ENCODE measurements at places on chromosomes 6 and 20. TPM values are rescaled to one million over a fixed set of nuclear protein-coding genes. Genes with fewer than 3 reads are reported as not detected.

GRCh38 chr6:22880686-22881433 lies 311.5 kb downstream of the HDGFL1 start:
- no peak for DNase-seq
- peak overlapping the region; percentile 20 for H3K4me3 ChIP-seq
- peaks cover 73% of the 10 kb centered on the region for H3K4me1 ChIP-seq
- H3K27me3 ChIP-seq: no peaks in the 10 kb centered on the region

The SLC26A8 gene
- not detected for total RNA-seq

The ATRN gene
- 52.8 TPM for total RNA-seq

GRCh38 chr20:46580613-46581205 lies 30.3 kb upstream of the OCSTAMP start:
- H3K4me3 ChIP-seq: no peak overlapping the region
- H3K27me3 ChIP-seq: no peaks in the 10 kb centered on the region
- no peaks in the 10 kb centered on the region for H3K4me1 ChIP-seq
- no peaks in the 10 kb centered on the region for H3K36me3 ChIP-seq
- DNase-seq: no peak

DNA sequence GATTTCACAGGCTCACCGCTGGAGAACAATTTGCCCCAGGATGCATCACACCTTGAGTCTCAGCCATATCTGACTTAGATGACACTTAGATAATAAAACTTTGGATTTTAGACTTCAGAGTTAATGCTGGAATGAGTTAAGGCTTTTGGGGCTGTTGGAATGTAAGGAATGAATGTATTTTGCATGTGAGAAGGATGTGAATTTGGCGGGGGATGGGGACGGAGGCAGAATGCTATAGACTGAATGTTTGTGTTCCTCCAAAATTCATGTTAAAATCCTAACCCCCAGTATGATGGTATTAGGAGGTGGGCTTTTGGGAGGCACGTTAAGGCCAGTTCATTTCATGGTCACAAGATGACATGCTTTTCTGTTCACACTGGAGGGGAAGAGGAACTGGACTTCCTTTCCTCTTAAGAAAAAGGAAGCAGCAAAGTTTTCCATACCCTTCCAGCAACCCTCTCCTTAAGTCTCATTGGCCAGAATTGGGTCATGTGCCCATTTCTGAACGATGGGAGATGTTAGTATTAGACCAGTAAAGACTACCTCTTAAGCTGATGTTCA lies 5.8 kb upstream of the SRXN1 start:
- no peaks in the 10 kb centered on the region for H3K36me3 ChIP-seq
- DNase-seq: no peak
- no peak overlapping the region for H3K27ac ChIP-seq

DNA sequence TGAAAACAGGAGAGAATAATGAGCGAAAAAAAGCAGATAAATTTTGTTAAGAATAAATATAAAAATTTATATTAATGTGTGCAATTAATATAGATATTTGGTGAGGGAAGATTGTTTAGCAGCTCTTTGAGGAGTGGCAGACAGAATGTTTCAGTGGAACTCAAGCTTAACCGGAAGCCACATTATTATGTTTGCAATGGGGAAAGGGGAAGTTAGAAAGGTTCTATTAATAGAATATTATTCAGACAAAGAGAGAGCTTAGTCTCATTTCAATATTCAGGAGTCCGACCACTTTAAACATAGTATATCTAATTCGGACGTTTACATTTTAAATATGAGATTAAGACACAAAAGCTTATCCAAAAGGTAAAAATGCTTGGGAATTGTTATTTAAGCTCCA lies 81.6 kb upstream of the KHDRBS2 start:
- no peak for DNase-seq
- H3K4me1 ChIP-seq: no peaks in the 10 kb centered on the region
- H3K27me3 ChIP-seq: no peaks in the 10 kb centered on the region
- H3K36me3 ChIP-seq: no peaks in the 10 kb centered on the region
- no peak overlapping the region for H3K27ac ChIP-seq

GRCh38 chr20:3547906-3548305 lies 77.1 kb downstream of the ATRN start:
- no peaks in the 10 kb centered on the region for H3K27me3 ChIP-seq
- H3K36me3 ChIP-seq: peaks cover 17% of the 10 kb centered on the region
- DNase-seq: no peak
- H3K27ac ChIP-seq: peak overlapping the region; percentile 75
- H3K4me3 ChIP-seq: no peak overlapping the region
- H3K4me1 ChIP-seq: peaks cover 26% of the 10 kb centered on the region

DNA sequence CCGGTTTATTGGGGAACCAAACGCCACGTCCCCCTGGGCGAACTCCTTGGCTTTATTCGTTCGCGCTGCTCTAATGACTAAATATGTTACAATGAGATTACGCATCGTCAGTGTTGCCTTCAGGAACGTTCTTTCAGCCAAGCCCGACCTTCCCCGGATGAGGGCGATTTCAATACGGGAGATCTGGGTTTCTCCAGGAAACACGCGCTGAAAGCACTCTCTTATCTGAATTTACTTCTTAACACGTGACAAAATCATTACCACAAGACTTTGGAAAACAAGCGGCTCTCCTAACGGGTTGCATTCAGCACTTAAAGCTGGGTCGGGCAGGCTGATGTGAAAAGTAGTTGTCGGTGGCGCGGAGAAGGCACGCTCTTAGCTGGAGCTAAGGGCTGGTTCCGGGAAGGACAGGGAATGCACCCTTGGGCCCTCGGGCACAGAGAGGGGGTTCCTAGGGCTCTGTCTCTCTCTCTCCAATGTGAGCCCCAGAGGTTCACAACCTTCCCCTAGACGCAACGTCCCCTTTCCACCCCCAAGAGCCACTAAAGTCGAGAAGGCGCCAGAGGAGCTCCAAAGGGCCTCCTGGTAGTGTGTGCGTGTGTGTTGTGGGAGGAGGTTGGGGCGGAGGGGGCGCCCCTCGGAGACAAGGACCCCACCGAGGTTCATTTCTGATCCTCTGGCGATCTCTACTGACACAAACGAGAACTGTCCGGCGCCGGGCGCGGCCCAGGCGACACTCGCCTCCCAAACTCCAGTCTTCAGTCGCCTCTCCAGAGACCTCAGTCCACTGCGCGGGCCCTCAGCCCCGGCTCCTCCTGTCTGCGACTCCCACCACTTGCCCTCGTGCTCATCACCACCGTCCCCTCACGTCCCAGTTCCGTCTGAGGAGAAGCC lies 7.1 kb upstream of the NKX2-2 start:
- no peak for DNase-seq
- H3K4me1 ChIP-seq: peaks cover 18% of the 10 kb centered on the region
- no peak overlapping the region for H3K27ac ChIP-seq
- no peak overlapping the region for H3K4me3 ChIP-seq

DNA sequence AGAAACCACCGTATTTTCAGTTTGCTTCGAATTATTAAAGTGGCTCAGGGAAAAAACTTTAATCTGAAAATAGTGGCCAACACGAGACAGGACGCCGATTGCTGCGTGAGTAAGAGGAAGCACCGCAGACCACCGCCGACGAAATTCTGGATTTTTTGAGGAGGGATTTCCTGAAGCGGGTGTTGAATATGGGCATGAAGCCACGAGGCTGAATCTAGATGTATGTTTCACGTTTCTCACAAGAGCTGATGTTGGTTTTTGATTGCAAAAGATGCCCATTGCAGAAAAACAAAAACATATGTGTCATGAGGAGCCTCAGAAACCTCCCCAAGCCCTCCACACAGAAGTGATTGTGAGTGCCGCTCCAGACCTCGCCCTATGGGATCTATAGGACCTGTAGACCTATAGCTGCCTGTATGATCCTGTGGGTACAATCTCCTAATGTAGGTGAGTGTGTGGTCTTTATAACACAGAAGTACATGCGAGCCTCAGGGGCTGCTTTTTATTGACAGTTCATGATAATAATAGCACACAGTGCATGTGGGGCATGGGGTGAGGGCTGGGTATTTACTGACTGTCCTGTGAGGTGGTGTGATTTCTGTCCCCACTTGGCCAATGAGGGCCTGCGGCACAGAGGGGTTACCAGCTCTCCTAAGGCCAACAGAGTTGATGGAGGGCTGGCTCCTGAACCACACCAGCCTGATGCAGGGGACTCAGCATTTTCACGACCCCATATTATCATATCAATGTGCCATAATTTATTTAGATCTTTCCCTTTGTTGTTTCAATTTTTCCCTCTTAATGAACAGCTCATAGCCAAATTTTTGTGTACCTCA lies 243.9 kb downstream of the DLL1 start:
- H3K4me1 ChIP-seq: no peaks in the 10 kb centered on the region
- H3K27me3 ChIP-seq: peaks cover 4% of the 10 kb centered on the region
- no peak overlapping the region for H3K4me3 ChIP-seq
- no peaks in the 10 kb centered on the region for H3K36me3 ChIP-seq
- DNase-seq: peak; percentile 32

- no peak for DNase-seq
- peaks cover 38% of the 10 kb centered on the region for H3K4me1 ChIP-seq
- no peaks in the 10 kb centered on the region for H3K36me3 ChIP-seq
These were observed 208.7 kb downstream of the ALDH8A1 start for GRCh38 chr6:134741200-134741536.

DNA sequence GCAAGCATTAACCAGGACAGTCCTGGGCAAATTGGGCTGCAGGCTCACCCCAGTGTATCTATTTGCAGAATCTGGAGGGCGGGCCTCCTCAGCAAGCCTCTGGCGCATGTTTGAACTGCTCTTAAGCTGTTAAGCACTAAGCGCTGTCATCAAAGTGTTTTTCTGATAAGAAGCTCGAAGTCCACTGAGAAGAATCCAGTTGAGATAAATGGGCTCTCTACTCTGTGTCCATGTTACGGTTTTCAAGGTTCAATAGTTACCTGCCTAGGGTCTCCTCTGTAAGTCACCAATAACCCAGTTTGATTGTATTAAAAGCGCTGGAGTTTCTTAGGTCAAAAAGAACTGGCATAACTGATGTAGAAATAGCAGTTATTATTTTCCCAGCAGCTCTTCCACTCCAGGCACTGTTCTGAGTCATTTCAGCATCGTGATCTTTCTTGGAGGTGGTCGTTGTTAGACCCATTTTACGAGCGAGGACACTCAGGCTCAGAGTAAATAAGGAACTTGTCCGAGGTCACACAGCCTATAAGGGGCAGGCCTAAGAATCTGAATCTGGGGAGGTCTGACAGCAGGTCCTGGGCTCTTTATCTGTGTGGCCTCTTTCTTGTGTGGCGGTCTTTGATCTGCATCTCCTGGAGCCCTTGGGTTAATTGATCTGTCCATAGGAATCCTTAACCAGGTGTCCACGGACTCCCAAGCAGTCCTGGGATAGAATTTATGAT lies 207.4 kb upstream of the ZNF217 start:
- no peak overlapping the region for H3K27ac ChIP-seq
- H3K36me3 ChIP-seq: no peaks in the 10 kb centered on the region
- no peaks in the 10 kb centered on the region for H3K27me3 ChIP-seq
- H3K4me3 ChIP-seq: no peak overlapping the region
- DNase-seq: no peak

The PRR18 gene
- 0.70 TPM for total RNA-seq

The TP53TG5 gene
- not detected for total RNA-seq
